Activated naive CD4-positive, alpha-beta T cell (primary cell): ENCODE measurements at places on chromosomes 5 and 9.

DNA sequence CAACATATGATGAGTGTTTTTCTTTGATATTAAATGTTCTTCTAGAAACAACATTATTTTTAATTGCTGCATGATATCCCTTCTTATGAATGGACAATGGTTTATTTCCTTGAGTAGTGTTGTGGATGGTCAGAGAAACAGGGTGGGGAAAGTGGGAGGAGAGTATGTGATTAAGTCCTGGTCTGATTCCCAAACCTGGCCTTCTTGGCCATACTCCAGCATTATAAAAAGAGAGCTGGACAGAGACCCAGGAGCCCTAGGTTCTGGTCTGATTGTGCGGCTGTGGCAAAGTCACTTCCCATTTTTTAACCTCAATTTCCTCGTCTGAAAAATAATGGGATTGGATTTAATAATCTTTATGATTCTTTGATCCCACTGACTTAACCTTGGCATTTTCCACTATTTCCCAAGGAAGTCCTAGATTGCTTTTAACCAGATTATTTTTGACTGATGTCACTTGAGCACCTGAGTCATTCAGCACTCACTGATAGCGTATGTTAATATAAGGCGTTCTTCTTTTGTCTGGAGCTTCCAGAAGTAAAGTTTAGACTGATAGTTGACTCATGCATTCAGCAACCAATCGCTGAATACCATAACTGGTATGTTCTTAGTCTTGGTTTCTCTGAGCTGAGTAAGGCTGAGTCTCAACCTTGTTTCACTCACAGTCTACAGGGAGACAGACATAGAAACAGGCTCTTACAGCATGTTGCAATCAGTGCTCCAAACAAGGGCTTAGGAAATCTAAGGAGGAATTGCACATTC lies 26.2 kb downstream of the OSMR start:
- no peak for DNase-seq

DNA sequence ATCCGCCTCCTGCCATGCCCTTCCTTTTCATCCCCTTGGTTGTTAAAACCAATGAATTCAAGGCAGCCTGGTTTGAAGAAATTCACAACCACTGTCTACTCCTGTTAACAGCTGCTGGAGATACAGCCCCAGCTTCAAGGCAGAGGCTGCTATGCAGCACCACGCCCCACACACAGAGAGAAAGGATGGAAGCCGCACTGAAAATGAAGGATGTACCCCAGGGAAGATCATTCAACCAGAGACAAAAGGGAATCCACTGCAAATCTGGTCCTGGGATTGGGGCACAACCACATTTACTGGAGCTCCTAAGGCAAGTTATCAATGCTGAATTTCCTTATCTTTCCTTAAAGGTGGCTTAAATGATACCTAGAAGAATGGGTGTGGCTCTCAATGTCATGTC lies 58.7 kb downstream of the DPYSL3 start:
- DNase-seq: no peak

- no peak for DNase-seq
Observed at GRCh38 chr9:91908293-91908623, 41.8 kb downstream of the ROR2 start.

DNA sequence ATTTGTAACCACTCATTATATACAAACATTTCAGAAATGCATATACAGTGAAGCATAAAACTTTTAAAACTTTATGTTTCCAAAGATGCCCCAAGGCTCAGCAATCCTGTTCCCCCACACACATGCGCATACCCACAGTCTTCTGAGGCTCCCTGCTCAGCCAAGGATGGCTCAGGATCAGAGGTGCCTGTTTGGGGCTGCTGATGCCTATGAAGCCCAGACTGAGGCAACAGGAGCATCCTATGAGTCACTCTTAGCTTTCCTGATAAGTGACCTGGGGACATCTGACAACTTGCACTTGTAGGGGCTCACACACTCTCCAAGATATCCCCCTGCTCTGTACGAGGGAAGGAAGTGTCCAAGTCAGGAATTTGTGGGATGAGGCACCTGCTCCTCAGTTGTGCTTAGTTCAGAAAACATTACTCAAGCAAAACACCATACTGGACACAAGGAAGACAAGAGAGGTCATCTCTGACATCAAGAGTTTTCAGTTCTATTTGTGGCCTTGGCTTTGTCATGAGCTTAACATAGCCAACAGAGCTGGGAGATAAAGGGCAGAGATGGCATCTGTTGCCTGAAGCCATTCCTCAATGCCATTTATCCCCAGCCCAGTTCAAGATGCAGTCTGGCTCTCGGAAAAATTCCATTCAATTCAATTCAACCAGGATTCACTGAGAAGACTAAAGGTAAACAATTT lies 62.3 kb downstream of the NIPSNAP3B start:
- DNase-seq: no peak

GRCh38 chr9:119307471-119307870 lies 61.8 kb downstream of the BRINP1 start:
- DNase-seq: no peak

DNA sequence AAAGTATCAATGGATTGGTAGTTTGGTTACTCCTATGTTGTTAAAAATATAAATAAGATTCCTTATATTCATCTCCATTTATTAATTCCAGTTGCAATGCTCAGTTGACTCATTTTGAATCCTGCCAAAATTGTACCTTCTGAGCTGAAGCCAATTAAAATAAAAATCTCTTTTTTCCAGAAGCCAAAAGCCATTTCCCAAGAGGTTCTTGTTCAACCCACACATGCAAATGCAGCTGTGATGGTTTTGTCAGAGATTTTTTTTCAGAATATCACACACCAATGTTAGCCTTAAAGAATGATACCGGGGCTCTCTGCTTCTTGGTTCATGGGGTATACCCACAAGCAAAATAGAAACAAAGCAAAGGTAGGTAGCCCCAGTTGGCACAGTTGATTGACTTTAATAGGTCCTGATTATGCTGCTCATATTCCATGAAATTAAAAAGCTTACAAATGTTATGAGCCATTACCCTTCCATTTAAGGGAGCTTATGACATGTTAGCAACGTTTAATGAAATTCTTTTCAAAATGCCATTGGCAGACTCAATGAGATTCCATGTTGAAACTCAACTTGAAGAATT lies 208.0 kb downstream of the SGCD start:
- no peak for DNase-seq

DNA sequence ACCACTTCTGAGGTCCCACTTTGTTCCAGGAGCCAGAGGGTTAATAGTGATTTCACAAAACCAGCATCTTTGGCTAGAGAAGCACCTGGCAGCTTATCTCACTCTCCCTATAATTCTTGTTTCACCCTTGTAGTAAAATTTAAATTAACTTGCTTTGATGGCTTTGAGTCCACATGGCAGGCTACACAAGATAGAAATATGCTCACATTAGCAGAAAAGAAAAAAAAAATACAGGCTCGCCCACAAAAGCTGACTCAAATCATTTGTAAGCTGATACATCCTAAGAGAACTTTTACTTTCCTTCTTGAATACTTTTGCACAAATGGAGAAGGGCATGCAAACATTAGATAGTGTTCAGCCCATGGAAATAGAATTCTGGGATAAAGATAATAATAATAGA lies 36.2 kb downstream of the TNFSF15 start:
- DNase-seq: no peak

DNA sequence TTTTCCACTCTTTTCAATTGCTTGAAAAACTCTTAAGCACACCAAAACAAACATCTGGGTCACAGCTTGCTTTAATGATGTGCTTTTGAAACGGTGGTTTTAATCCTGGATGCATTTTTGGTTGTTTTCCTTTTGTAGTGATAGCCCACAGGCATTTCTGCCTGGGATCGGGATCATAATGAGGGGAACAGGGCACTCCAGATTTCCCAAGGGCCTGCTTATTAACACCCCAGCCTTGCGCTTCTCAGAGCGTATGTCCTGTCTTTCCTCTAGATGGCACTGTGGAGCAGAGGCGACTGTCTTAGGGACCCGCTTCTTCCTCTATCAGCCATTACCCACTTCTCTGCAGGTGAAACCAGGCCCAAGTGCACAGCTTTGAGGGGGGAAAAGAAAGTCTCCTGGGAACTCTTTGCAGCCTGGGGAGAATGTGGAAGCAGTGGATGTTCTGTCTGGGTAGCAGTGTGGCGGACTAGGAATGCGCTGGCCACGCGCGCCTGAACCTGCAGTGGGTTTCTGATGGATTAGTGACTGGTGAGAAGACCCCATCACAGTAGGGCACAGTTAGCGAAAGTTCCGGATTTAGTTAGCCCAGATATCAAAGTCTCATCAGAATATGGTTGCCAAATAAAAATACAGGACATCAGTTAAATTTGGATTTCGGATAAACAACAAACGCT lies 190.1 kb downstream of the GNA14 start:
- DNase-seq: no peak

DNA sequence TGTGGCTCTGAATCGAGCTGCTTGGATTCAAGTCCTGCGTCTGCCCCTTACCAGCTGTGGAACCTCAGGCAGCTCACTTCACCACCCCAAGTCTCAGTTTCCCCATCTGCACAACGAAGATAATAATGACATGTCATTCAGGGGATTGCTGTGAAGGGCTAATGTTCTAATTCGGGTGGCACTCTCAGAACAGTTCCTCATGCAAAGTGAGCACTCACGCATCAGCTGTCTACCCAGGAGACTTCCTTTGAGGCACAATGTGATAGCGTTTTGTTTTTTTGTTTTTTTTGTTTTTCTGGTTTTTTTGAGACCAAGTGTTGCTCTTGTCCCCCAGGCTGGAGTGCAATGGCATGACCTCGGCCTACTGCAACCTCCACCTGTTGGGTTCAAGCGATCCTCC lies 56.4 kb downstream of the NTNG2 start:
- DNase-seq: no peak

DNA sequence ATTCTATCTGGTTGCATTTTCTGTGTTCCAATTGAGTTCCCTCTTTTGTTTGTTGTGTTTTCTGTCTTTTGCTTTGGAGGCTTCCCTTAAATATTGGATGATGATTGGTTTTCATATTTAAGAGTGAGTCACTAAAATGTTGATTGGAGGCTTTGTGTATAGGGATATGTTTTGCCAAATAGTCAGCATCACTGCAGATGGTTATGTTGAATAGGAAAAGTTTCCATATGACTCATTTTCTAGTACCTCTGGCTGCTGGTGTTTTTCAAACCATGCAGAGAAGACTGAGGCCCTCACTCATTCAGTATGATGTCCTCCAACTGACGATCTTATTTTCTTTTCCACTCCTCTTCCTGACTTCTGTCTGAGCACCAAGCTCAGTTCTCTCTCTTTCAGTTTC lies 1290.0 kb downstream of the EFNA5 start:
- no peak for DNase-seq

DNA sequence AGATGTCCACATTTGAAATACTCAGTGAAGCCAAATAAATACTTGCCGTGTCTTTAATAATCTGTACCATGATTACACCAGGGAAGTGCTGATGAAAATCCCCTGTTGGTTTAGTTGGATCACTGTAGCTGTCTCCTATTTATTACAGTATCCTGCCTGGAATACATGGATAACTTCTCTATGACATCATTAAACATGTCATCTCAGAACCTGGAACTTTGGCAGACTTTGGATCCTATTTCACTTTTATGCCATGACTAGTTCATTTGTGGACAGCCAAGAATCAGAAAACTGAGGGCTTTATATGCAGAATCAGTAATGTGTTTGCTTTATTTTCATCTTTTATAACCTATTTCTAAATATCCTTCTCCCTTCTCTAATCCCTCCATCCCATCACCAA lies at the start of gene TXNDC8:
Gene TXNDC8 (minus strand): TSS at position 137 of the 400 bp plus-strand sequence.
- DNase-seq: no peak

DNA sequence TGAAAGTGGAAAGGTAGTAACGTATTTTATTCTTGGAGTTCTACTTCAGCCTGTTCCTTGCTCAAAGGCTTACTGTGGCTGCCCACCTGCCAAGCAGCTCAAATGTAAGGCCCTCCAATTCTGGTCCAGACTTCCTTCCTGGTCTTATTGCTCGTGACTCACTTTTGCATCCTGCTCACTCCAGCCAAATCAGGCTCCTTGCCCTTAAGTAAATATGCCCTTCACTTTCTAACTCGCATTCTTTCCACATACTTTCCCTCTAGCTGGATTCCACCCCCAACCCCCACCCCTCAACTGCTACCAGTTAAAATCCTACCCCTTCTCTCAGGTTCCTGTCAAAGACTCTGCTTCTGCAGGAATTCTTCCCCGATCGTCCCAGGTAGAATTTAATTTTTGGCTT lies 96.6 kb downstream of the GALNT10 start:
- DNase-seq: no peak

GRCh38 chr9:129176701-129177442 lies 1.2 kb downstream of the IER5L start:
- DNase-seq: no peak

DNA sequence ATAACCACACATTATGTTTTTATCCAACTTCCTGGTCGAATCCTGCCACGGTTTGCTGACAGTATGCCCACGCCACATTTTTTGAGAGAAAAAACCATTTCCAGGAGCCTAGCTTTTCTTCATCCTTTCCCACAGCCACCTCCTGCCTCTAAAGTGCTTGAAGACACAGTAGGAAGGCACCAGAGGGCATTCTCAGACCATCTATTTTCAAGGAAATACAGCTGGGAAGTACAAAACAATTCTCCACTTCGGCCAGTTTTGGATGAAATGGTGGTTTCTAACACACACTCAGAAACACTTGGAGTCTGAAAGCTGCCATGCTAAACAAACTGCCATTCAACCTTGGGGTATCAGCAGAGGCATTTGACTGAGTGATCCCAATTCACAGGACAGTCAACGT lies 86.3 kb upstream of the RPS23 start:
- no peak for DNase-seq

DNA sequence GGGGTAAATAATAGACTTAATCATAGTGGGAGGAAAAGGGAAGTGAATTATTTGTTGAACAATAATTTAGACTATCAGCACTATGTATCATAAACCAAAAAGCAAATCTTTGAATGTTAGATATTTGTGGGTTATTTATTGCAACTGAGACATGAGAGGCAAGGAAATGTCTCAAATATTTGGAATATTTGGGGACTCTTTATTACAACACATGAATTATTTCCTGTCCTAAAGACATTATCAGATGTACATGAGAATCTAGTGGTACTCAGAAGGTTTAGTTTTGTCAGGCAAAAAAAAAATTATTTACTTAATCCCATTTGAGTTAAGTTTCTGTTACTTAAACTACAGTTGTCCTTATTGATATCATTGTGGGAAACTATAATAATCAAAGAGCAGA lies 91.1 kb downstream of the TLR4 start:
- no peak for DNase-seq

DNA sequence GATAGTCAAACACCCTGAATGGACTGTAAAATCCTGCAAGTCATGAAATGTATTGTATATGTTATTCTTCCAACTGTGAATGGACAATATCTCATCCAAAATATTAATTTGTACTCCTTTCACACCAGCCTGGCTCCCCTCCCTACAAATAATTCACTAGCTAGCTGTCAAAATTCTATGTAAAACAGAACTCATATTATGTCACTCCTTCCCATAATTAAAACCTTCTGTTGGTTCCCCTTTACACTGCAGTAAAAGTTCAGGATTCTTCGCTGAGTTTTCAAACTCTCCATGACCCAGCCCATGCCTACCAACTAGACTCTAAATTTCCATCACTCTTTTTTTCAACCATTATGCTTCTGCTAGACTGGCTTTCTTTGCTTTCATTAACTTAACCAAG lies 857.1 kb downstream of the TAF11L14 start:
- DNase-seq: no peak

GRCh38 chr9:9341203-9341602 lies 1271.6 kb downstream of the PTPRD start:
- DNase-seq: no peak

GRCh38 chr9:90141723-90142122 lies 500.9 kb downstream of the DIRAS2 start:
- DNase-seq: no peak
